ENCODE measurements at places on chromosomes 3 and 15.

- no peak for DNase-seq
These were observed 20.2 kb downstream of the MAGEF1 start for GRCh38 chr3:184691397-184692231.

DNA sequence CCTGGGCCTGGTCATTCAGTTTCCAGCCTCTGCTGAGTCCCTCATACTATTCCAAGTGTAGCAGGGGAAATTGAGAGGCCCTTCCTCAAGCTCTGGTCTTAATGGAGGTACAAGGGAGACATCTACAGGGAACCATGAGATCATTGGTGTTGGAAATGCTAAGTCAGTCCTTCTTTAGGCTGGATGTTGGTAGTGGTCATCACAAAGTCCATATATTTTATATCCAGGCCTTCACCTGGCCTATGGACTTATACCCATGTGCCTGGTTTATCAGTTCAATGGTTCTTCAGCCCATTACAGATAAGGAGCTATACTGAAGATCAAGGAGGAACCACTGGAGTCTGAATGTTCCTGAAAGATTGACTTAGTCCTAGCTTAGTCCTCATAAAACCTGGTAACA is 135.0 kb downstream of the STAG1 start:
- no peak for DNase-seq

DNA sequence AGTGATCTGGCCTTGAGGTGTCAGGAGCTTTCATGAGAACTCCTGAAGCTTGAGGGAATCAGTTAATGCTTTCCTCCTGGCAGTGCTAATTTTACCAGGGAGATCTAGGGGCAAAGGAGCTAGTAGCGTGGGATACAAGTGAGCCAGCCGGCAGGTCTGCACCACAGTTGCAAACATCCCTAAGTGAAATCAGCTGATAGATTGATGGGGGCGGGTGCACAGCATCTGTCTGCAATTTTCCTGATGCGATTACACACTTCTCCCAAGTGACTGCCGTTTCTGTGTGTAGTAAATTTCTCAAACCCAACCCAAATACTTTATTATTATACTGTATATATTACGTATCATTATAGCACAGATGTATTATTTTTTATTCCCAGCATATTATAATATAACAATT is 304.5 kb downstream of the AGBL1 start:
- no peak for DNase-seq

DNA sequence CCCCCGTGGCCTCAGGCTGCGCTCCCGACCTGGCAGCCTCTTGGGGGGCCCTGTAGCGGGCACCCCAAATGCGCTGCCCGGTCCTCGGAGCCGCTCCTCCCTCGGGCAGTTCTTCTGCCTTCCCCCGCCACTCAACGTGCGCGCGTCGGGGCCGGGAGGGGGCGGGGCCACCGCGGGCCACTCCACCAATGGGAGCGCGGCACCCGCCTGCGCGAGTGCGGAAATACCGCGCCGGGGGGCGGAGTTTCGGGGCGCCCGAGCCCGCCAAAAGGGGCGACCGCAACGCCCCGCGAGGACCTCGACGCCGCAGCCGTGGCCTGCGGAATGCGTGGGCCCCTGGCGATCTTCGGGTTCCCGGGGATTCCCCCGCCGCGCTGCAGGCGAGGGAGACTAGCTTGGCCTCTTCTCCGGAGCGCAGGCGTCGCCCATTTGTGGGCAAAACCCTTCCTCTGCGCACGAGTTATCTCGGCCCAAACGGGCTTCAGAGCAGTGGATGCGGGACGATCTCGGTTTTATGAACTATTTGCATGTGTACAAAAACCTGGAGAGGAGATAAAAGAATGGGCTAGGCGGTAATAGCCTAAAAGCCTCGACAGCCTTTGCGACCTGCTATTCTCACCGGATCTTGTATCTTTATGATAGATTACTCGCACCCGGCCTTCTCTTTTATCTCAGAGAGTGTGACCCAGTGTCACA is at the start of gene TASOR:
Gene TASOR (minus strand): TSS at position 144 of the 696 bp plus-strand sequence. CDS start 259 bp downstream, outside the sequence.
- DNase-seq = peak; percentile 53

DNA sequence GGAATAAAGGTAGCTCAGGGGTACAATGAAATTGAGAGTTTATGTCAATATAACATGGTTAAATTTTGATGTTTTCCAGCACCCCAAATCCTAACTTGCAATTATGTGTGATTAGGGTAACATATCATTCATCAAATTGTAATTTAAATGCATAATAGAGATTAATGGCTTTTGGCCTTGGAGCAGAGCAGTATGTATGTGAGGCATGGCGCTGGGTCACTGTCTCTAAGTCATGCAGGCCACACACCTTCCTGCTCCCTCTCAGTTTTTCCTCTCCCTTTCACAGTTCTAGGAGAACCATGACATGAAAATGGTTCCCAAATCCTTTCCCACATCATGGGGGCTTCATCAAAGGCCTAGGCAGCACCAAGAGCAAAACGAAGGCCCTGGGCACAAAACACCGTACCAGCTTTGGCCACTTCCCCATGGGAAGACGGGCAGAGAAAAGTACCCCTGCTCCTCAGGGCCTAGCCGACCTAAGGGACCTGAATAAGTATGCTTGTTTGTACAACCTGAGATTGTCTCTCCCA is 3.9 kb upstream of the SRP14 start:
- DNase-seq = no peak

GRCh38 chr3:45437383-45437782 is 49.0 kb downstream of the LARS2 start:
- no peak for DNase-seq

GRCh38 chr15:65304381-65305149 is at the start of gene RNU5B-1:
TSS of gene RNU5B-1 (plus strand) at chr15:65304677.
- DNase-seq = peak; percentile 71

GRCh38 chr3:39809995-39810595 is 686 bp downstream of the MYRIP start:
- no peak for DNase-seq

DNA sequence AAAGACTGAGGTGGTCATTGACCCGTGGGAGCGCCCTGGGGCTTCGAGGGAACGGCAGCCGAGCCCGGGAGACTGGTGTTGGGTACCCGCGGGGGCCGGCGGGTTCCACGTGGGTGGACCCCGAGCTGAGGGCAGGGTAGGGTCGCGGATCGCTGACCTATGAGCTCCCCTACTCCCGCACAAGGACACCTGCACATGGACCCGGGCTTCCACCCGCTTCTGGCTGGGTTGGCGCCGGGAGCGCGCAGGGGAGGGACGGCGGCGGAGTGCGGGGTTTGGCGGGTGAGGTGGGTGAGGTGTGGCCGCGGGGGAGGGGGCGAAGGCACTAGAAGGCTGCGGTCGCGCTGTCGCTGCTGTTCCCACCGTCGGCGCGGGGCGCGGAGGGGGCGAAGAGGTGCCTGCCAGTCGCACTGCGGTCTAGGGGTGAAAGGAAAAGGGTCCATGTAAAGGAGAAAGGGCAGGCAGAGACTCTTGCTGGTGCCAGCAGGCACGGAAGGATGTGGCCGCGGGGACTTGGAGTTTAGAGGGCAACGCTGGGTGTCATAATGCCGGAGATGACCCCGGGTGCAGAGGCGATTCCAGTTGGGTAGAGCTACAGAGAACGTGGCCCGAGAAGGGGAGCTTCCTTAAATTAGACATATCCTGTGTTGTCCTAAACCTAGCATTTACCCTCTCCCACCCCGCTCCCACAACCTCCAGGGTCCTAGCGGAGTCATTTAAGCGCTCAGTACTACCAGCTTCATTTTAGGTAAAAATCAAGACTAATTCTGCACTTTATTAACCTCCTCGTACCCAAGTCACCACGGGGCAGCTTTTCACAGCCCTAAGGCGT is 245.9 kb upstream of the TOPAZ1 start:
- DNase-seq = no peak

DNA sequence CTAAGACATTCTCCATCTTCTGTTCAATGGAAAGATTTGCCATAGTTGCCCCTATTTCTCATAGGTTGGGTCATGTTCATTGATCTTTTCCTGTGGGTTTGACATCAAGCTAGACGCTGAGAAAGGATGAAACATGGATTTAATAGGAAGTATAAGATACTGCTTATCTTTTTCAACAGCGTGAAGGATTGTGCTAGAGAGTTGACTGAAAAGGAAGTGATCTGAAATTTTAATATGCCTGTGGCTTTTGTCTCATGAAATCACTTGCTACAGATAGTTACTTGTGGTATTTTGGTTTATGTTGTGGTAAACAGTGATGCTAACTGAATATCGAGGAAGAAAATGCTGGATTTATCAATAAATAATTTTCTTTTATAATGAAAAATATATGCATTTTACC is 442.9 kb downstream of the EDEM1 start:
- no peak for DNase-seq

DNA sequence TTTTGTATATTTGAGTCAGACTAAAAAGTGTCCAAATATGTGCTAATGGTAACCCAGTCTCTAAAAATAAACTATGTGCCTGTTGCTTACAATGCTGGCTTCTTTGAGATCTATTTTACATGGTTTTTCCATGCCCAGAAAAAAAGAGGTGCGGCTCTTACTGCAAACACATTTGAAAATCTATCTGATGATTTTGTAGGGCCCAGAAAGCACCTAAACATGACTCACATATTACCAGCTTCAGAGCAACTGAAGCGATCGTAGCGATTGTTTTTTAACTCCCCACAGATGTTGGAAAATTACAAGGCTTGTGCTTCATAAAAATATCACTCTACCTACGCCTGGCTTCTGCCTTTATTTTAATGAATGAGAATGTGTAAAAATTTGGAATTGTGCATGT is 53.5 kb downstream of the SUCNR1 start:
- no peak for DNase-seq
